Ecto neural progenitor cell (in vitro differentiated cells): ENCODE measurements at places on chromosomes 12 and 14.

DNA sequence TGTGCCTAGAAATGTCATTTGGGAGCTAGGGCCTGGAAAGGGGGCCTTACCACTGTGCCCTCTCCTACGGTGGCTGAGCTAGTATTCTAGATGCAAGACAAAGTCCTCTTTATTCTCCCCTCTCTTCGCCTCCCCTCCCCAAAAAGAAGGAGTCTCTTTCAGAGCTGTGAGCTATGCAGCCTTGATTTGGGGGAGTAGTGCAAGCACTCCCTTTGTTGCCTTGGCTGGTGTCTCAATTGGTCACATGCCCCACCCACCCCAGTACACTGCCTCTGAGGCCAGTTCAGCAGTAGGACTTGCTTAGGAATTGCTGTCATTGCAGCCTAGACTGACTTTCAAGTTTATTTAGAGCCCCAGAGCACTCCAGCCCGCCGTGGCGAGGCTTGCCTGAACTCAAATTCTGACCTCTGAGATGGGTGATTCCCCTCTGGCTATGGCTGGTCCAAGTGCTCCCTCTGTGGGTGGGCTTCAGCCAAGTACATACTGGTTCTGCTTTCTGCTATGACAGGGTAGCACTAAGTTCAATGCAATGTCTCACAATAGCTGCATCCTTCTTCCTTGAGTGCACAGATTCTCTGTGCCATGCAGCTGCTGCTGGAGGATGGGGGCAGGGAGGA is 37.0 kb upstream of the FBXO33 start:
- peak; percentile 57 for DNase-seq

- peak; percentile 59 for DNase-seq
These were observed 34.9 kb upstream of the SPTSSA start for GRCh38 chr14:34496679-34497513.

GRCh38 chr12:104560881-104561280 is 104.1 kb downstream of the CHST11 start:
- DNase-seq, result no peak

GRCh38 chr12:72747111-72747849 is 475.1 kb downstream of the TRHDE start:
- DNase-seq, result no peak

GRCh38 chr14:27391331-27391730 is 793.5 kb upstream of the NOVA1 start:
- DNase-seq, result no peak

GRCh38 chr12:132138941-132139871 is 4.9 kb downstream of the DDX51 start:
- no peak for DNase-seq

DNA sequence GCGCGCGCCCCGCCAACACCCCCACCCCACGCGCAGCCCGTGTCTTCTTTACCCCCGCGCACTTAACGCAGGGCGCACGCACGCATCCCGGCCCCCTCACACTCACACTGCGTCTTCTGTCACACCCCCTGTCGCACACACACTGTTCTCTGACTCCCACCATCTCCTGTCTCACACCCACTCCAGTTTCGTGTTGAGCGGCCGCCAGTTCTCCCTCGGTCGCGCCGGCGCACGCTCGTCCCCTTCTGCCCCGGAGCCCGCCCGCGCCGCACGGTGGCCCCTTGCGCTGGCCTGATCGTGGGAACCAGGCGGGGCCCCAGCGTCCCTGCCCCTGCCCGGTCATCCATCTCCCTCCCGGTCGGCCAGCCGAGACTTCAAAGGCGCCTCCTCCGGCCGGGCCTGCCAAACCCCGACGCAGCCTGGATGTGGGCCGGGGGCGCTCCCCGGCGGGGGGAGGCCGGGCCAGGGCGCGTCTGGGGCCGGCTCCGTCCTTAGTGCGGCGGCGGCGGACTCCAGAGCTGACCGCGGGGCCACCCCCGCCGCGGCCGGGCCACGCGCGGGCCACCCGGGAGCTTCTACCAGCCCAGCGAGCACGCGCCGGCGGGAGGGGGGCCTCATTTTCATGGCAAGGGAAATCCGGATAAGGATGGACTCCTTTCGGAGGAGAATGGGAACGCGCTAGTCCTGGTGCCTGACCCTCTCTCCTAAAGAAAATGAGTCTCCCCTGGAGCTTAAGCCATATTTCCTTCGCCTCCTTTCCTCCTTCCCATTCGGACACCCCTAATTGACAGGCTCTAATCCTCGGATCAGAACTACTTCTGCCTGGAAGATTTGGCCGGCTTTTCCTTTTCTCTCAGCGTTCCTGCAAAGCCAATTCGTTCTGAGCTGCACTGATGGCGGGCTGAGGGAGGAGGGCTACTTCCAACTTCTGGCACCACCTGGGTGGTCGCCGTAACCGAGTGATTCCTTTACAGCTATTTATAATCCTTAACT is 82.0 kb upstream of the HMGA2 start:
- peak; percentile 95 for DNase-seq

GRCh38 chr12:65822732-65823512 is 1.4 kb upstream of the HMGA2 start:
- DNase-seq, result peak; percentile 90

GRCh38 chr12:88243982-88244381 is 101.9 kb downstream of the TMTC3 start:
- no peak for DNase-seq

DNA sequence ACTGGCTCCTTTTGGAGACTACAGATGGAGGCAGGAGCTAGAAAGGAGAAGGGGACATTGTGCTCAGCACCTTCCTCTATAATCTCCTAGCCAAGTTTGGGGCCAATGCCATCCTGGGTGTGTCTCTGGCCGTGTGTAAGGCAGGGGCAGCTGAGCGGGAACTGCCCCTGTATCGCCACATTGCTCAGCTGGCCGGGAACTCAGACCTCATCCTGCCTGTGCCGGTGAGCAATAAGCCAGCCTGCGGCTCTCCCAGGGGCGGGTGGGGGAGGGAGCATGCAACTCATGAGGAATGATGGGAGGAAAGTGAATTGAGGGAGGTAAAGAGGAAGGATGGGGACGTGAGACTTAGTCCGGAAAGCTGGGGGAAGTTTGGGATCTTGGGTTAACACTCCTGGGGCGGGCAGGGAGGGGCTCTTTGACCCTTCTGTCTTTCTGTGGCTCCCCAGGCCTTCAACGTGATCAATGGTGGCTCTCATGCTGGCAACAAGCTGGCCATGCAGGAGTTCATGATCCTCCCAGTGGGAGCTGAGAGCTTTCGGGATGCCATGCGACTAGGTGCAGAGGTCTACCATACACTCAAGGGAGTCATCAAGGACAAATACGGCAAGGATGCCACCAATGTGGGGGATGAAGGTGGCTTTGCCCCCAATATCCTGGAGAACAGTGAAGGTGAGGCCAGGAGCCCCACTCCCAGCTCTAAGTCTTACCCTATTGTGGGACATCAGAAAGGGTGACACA is 3.3 kb downstream of the ENO2 start:
- no peak for DNase-seq

DNA sequence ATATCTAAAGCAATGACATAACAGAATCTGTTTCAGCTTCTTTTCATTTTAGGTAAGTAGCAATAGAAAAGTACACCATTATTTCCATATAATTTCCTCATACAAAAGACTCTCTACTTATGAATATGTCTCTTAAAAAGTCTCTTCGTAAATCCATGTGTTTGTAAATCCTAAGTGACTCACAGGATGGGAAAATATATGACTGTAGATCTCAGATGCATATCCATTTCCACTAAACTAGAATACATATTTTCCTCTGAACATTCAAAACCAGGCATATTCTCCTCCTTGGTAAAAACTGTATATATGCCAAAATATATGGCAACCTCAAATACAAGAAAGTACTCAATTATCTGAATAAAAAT is 93.6 kb downstream of the TXNDC16 start:
- no peak for DNase-seq

DNA sequence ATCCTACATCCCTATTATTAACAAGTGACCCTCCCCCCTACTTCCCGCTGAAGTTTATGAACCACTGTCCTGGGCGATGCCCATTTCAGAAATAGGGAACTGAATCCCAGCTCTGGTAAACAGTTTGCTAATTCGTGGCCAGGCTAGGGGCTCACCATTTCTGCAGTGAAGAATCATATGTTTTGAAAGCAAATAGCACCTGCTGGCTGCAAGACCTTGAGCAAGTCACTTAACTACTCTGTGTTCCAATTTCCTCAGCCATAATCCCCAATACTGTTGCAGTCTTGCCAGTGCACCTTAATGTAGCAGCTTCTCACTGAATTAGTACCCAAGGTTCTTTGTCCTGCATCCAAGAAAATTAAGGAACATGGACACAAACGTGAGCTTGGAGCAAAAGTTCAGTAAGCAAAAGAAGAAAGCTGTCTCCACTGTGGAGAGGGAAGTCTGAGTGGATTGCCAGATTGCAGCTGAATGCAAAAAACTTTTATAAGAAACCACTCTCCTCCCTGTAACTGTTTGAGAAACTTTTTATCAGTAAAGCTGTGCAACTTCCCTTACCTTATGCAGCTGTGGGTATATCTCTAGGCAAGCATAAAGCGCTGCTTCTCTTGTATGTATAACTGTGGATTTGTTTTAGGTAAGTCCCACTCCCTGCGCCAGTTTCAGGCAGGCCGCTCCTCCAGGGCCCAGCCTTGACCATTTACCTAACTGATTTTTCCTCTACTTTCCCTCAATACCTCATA is 824 bp downstream of the OAS1 start:
- peak; percentile 39 for DNase-seq

DNA sequence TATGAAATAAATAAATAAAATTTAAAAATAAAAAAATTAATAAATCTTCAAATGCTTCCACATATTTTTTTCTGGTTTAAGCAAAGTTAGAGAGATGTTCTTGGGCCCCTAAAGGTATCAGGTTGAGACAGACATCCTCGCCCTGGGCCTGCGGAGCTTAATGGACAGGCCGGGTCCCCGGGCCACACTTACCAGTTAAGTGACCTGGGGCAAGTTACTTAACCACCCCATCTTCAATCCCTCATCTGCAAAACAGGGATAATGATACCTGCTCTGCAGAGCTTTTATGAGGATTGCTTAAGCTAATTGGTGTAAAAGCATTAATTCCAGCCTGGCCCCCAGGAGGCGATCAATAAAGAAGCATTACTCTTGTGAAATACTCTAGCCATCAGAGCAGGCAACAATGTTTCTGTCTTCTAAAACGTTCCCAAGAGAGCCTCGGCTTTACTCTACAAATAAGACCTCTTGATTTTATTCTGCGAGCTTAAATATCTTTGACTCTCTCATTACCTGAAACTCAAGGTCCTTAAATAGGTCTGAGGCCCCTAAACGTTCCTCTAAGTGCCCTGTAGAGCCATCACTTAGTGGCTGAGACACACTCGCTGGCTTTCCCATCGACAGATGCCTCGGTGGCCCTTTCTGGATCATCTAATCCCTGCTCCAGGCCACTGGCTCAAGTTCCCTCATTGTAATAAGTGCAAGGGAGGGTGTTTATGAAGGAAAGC is 81.1 kb upstream of the DIO3 start:
- DNase-seq, result peak; percentile 15

DNA sequence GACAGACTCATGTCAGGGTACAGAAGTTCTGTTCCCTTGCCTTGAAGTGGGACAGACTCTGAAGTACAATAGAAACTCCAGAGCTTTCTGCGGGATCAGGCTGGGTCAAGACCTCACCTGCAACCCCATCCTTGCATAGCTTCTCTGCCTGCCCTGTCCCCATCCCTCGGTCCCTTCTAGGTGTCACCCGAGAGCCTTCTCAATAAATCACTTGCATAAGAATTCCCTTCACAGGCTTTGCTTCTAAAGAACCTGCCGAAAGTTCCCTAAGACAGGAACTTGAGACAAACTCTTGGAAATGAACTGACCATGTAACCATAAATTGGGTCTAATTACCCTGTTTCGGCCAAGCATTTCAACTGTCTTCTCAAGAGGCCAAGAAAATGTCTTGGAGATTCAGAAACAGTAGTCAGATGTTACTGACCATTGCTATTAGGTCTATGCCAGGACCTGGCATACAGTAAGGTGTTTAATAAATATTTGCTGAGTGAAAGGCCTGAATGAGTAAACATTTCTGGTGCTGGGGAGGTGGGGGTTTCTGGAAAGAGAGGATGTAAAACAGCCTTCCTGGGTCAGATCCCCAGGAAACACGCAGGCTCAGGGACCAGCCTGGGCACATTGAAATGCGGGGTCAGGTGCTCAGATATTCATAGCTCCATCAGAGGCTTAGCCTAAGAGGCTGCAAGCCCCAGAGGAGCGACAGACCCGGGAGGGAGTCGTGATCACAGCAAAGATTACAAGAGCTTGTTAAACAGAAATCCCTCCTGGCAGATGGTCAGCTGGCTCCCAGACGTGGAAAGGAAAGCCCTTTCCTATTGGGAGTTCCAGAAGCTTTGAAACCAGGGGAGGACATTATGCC is 226.2 kb upstream of the LHX5 start:
- no peak for DNase-seq

DNA sequence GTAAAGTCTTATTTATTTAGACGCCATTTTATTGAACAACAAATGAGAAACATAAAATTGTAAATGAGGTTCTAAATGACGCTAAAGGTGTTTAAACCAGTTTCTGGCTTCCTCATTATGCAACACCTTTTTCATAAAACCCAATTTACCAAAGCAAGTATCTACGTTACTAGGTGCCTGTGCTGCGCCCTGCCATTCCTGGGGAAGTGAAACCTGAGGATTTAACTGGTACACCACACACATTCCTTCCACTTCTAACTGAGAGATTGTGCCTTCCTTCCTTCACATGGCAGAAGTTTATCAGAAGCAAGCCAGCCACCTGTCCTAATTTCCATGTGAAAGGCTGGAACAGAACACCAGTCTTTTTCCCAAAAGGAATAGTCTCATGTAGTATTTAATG is 40.3 kb upstream of the GCH1 start:
- DNase-seq, result no peak

DNA sequence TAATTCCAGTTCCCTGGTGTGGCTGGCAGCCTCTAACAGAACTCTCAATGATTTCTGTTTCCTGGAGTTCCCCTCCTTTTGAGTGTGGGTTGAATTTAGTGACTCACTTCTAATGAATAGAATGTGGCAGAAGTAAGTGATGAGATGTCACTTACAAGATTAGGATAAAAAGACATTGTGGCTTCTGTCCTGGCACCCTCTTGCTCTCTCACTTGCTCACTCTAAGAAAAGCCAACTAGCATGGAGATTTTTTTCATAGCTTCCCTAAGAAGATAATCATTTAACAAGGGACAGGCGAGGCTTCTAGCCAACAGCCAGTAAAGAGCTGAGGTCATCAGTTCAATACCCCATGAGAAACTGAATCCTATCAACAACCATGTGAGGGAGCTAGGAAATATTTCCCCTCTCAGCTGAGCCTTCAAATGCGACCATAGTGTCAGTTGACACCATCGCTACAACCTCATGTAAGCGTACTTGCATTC is 156.7 kb downstream of the TMTC3 start:
- DNase-seq, result no peak
